CD4-positive, alpha-beta T cell treated with Interleukin-2 at 100 ng/mL for 4 hours (primary cell): ENCODE measurements at places on chromosomes 6 and 20.

DNA sequence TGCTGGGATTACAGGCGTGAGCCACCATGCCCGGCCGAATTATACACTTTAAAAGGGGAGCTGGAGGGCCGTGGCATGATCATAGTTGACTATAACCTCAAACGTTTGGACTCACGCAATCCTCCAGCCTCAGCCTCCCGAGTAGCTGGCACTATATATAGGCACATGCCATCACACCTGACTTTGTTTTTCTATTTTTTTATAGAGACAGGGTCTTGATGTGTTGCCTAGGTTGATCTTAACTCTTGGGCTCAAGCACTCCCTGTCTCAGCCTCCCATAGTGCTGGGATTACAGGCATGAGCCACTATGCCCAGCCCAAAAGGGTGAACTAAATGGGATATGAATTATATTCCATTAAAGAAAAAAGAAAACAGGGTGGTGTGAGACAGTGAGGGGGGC, 7.8 kb downstream of the PTGIS start:
- no peak for DNase-seq

DNA sequence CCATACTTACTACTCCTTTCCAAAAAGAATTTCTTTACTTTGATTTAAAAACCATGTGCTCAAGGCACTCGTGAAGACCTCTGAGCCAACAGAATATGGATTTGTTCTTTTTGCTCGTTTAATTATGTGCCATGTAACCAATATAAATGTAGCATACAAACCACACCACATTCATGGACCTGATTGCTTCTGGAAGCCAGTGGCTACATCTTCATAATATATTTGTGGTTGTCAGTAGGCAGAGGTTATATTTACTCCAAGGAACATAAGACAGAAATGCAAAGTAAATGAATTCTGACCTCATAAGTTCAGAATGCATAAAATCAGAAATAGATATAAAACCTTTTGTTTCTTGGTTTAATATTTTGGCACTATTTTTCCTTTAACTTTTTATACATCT, 373.0 kb downstream of the HDGFL1 start:
- no peak for DNase-seq

DNA sequence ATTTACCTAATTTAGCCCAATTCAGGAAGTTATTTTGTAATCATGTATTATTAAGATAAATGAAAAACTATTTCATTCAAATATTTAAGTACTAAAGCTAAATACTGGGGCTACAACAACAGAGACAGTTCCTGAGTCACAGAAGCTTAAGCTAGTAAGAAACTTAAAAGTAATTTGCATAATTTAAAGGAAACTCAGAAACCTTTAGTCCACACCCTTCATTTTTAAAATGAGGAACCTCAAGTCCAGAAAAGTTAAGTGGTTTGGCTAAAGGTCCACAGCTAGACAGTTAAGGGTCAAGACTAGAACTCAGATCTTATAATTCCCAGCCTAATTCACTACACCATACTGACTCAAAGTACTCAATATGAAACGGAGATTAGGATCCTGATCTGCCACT, 7.2 kb downstream of the LMBRD1 start:
- DNase-seq: no peak

- DNase-seq: no peak
Measured at GRCh38 chr6:15401120-15401519, 155.3 kb downstream of the JARID2 start.

- no peak for DNase-seq
Measured at GRCh38 chr6:131683479-131683878, 17.7 kb downstream of the OR2A4 start.

DNA sequence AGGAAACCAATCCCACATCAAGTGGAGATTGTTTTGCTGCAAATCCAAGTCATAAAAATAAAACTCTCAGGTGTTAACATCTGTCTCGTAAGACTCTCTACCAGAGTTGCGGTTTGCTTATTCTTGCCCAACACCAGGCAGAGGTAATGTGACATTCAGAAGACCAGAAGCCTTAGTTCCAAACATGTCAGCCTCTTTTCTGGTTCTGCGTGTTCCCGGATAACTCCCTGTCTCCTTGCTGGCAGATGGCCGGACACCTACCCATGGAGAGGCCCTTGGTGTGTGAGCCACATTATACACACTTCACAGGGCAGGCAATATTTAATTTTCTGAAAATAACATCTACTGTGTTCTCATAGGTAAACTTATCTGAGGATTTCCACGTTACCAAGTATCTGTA, 73.4 kb downstream of the GMPR start:
- DNase-seq: no peak

- DNase-seq: no peak
Measured at GRCh38 chr20:37636212-37636975, 57.4 kb upstream of the CTNNBL1 start.

DNA sequence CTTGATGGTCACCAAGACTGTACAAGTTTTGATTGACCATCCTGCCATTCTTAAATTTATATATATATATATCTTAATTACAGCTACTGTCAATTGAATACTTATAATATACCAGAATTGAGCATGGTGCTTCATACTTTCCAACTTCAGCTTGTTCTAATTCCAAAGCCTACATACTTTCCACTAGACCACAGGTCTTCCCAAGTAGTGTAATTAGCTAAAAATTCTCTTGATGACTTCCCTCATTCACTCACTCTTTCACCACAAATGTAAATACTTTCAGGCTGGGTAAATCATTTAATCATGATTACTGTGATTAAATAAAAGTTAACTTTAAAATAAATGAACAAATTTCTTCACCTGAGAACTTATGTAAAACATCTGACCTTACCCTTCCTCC, 3.4 kb downstream of the ASF1A start:
- DNase-seq: no peak

- DNase-seq: no peak
Measured at GRCh38 chr6:26336355-26337198, 28.4 kb upstream of the BTN3A2 start.

GRCh38 chr20:50758992-50759391, 27.6 kb downstream of the PARD6B start:
- DNase-seq: no peak

DNA sequence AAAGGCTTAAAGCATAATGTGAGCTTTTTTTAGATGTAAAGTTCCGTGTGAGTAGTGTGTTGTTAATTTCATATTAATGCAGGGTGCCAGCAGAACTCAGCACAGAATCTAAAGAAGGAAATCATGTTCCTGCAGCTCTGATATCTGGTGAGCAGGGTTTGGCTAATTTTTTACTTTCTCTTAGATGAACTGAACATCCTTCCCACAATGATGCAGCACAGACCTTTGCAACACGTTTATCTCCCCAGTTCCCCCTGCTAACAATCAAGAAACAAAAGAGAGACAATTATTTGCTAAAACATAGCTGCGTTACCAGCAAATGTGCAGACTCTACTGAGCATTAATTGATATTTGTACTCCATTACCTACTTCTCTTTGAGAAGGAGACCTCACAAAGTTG, 39.1 kb upstream of the ATXN1 start:
- DNase-seq: no peak

DNA sequence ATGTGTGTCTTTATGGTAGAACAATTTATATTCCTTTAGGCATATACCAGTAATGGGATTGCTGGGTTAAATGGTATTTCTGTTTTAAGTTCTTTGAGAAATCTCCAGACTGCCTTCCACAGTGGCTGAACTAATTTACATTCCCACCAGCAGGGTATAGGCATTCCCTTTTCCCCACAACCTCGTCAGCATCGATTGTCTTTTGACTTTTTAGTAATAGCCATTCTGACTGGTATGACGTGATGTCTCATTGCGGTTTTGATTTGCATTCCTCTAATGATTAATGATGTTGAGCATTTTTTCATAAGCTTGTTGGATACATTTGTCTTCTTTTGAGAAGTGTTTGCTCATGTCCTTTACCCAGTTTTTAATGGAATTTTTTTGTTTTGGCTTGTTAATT, 5.3 kb upstream of the TASP1 start:
- no peak for DNase-seq

GRCh38 chr6:109296452-109296851, 85.8 kb downstream of the CD164 start:
- DNase-seq: no peak

DNA sequence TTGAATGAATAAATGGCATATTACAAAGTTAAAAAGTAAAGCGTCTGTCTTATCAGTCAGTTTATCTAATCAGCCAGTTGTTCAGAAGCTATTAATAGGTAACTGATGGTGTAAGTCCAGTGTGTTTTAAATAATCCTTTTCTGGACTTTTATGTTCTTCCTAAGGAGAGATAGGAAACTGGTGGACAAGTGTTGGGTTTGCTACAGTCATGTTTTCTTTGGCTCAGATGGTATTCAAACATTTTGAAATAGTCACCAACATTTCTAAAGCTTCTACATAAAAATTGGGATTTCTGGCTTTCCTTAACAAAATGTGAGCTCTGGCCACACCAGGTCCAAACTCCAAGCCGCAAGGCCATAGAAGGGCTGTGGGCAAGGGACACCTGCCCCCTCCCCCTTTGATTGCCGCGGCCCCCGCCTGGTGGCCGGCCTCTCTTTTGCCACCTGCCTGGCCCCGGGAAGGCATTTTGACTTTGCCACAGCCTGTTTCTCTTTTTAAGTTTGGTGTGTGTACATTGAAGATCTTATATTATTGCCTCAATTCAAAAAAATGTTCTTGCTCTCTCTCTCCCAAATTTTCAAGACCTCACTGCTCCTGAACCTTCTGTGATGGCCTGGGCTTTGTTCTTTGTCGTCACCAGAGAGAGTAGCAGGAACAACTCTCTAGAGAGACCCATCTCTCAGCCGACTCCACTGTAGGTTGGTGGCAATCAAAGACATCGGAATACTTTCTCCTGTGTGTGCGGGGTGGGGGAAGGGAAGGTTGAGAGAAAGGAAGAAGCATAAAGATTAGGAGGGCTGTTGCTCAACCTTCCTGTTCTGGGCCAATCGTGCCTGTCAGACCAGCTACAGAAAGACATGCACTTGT, 84.0 kb upstream of the ZNF217 start:
- no peak for DNase-seq

- DNase-seq: no peak
Measured at GRCh38 chr6:85389151-85389797, 60.6 kb upstream of the NT5E start.

DNA sequence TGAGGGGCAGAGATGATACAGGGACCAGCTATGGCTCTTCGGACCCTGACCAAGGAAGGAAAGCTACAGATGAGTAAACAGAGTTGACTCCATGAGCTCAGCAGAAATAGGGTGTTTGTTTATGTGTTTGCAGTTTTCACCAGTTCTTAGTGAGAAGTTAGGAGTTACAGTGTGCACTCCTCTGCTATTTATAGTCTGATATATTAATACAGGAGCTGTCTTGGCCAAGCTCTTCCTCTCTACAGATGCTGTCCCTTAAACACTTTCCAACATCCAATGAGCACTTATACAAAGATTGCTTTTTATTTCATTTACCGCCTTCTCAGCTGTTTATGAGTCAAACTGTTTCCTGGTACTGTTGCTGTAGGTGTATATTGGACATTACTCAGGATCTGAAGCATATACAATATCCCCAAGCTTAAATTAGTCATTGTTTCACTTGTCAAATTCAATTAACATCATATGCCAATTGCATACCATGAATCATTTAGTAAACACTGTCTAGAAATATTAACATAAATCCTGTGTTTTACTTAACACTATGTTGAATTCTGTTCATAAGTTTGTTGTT, 618.0 kb downstream of the PRKN start:
- no peak for DNase-seq

DNA sequence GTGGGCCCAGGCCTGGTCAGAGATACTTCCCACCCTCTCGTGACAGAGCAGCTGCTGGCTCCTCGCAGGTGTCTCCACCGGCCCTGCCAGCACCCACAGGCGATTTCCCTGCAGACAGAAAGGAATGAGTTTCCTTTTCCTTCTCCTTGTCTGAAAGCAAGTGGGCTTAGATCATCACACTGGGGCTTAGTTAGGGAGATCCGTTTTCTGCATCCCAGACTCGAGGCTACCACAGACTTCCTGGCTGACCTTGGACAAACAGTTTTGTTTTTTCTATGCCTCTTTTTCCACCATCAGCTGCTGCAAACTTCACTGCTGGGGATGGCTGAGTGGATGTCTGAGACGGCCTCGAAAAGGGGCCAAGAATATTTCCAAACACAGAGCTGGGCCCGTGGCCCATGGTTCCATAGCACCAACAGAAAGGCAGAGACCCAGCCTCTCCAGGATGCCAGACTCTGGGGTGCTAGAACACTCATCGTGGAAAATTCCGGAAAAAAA, 86.5 kb downstream of the BANF2 start:
- no peak for DNase-seq

- DNase-seq: no peak
Measured at GRCh38 chr6:55704421-55704820, 125.4 kb upstream of the HMGCLL1 start.

GRCh38 chr6:20606831-20607230, 72.6 kb downstream of the CDKAL1 start:
- no peak for DNase-seq

- DNase-seq: peak; percentile 12
Measured at GRCh38 chr6:145815309-145816274, 997 bp upstream of the FBXO30 start.

- DNase-seq: peak; percentile 61
Measured at GRCh38 chr20:5127204-5127858, 523 bp downstream of the CDS2 start.

GRCh38 chr6:119514345-119514744, 164.8 kb upstream of the MAN1A1 start:
- no peak for DNase-seq
